ENCODE measurements at places on chromosomes 16 and 17.

GRCh38 chr16:24645739-24646645, 83.5 kb upstream of the TNRC6A start:
- peak; percentile 99 for DNase-seq

- DNase-seq, result no peak
Measured at GRCh38 chr17:43680461-43680860, 18.7 kb upstream of the MEOX1 start.

DNA sequence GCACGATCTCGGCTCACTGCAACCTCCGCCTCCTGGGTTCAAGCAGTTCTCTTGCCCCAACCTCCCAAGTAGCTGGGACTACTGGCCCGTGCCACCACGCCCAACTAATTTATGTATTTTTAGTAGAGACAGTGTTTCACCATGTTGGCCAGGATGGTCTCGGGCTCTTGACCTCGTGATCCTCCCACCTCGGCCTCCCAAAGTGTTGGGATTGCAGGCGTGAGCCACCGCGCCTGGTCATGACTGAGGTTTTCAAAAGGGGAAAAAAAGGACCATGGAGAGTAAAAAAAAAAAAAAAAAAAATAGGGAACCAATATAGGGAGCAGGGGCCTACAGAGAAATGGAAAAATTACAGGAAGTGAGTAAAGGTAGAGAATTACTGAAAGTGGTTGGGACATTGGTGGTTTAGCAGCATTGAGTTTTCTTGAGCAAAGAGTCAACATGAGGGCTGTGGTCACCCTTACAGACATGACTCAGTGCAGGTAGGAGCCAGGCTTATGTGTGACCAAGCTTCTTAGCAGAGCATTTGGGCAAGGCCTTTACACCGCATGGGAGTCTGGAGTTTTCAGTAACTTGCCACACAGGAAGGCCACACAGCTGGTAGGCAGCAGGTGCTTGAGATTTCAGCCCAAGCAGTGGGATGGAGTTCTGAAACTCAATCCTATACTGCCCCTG, 447.3 kb downstream of the HS3ST3B1 start:
- DNase-seq, result no peak

DNA sequence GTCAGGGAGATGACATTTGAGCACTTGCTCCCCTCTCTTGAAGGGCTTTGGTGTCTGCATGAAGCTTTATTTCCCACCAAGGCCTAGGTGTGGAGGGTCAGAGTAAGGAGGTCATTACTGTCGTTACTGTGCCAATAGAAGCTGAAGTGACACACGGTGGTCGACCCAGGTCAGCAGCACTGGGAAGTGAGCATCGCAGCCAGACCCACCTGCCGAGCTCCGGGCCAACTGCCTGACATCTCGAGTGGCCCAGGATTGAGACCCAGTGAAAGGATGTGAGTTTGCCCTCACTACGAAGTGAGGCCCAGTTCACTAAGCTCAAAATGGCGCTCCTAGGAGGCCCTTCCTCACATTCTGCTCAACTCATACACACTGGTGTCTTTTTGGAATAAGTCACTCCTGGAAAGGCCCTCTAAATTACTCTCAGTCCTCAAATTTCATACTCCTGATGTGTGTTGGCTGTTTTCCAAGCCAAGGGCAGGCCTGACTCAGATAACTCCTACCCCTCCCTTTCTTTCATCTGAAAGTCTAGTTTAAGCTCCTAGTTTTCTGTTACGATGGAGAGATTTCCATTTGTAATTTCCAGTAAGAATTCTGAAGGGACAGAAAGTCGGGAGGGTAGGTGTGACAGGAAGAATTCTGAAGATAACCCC, 200.4 kb downstream of the LGALS9B start:
- no peak for DNase-seq

DNA sequence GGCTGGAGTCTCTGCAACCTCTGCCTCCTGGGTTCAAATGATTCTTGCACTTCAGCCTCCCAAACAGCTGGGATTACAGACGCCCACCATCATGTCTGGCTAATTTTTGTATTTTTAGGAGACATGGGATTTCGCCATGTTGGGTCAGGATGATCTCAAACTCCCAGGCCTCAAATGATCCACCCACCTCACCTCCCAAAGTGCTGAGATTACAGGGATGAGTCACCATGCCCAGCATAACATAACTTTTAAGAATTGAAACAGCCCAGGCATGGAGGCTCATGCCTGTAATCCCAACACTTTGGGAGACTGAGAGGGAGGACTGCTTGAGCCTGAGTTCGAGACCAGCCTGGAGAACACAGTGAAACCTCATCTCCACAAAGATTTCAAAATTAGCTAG, 2.5 kb downstream of the RSL1D1 start:
- no peak for DNase-seq

GRCh38 chr16:75092777-75093176, 23.8 kb downstream of the LDHD start:
- DNase-seq, result no peak

DNA sequence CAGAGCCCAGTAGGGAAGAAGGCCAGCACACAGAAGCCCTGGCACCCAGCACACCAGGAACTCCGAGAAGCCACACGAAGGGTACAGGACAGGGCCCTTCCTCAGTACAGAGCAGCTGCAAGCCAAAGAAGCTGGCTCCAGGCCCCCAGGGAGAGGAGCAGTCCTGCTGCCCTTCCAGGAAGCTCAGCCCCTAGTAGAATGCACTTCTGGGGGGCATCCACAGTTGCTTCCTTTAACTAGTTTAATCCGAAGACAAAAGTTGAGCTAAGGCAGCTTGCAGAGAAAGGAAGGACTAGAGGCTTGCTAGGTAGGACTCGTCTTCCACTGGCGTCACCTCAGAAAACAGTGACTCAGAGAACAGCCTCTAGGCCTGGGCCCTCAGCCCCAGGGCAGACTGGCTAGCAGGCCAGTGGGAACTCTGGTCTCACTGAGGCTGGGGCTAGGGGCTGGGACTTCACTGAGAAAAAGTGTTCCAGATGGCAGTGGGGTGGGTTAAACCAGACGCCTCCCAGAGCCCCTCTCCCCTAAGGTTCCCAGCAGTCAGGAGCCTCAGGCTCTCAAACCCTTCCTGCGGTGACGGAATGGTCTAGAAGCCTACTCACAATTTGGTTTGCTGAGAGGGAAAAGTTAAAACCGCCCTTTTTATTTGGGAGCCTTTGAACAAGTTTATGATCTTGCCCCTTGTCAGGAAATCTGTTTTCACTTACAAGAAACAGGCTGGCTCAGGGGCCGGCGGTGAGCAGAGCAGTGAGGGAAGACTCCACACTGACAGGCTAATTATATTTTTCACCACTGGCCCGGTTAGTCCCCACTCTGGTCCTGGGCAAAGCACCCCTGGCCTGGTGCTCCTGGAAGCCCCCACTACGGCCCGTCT, 41.4 kb downstream of the ACTG1 start:
- DNase-seq, result no peak

Measured in fibroblast of the conjunctiva (primary cell).